ENCODE measurements at places on chromosomes 7 and 10. TPM values are rescaled to one million over a fixed set of nuclear protein-coding genes. Genes with fewer than 3 reads are reported as not detected.

Gene TUBAL3
- total RNA-seq, result not detected

Gene TBATA
- total RNA-seq, result not detected

Gene CRPPA
- total RNA-seq, result 0.58 TPM

Gene PLXNA4
- total RNA-seq, result 23.3 TPM

Gene SFXN3
- total RNA-seq, result 43.5 TPM

Gene MACC1
- 0.22 TPM for total RNA-seq

- H3K27ac ChIP-seq, result no peak overlapping the region
- H3K4me3 ChIP-seq, result no peak overlapping the region
- no peak for DNase-seq
These were observed 38.8 kb downstream of the TBXAS1 start for GRCh38 chr7:139867847-139868246.

DNA sequence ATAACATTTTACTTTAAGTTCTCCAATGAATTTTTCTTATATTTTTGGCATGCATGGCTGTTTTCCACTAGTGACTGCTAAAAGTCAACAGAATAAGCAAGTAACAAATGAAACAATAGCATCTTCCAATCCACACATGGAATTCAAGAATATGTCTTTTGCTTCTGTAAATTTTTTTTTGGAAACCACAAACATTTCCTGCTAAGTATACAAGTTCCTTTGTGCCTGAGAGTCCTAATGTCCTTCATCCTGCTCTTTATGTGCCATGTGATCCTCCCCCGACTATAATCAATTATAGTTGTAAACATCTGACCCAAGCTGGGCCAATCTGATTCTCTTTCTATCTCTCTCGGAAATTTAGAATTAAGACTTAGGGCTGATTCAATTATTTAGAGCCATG, 61.2 kb downstream of the PPP1R3C start:
- H3K27me3 ChIP-seq, result no peaks in the 10 kb centered on the region

DNA sequence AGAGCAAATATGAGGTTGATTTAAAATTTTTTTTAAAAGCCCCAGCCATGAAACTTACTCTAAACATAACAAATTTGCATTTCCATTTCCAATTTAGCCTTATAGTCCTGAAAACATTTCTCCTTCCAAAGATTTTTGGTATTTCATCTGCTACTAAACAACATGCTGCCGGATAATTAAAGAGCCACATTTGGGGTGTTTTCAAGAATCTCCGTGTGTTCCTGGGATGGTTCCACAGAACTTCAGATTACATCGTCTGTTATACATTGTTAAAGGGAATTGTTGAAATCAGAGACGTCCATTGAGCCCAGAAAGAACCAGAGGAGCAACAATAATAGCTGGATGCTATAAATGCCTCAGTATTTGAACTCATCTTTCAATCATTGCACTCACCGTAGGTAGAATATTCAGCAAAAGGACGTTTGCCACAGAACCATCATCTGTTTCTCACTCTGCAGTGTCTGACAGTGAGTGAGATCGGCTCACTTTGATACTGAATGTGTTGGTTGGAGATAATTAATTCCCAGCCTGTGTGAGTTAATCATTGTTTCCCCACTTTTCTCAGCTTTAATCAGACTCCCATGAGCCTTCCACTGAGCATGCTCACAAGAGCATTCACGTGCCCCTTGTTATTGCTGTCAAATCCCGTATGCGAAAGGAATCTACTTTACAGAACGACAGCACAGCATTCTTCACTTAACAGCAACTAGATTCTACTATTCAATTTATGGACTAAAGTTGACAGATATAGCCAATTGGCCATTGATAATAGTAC, 128.4 kb upstream of the PALS2 start:
- H3K4me3 ChIP-seq, result no peak overlapping the region
- H3K27me3 ChIP-seq, result no peaks in the 10 kb centered on the region
- no peak for DNase-seq
- H3K27ac ChIP-seq, result no peak overlapping the region
- peaks cover 5% of the 10 kb centered on the region for H3K36me3 ChIP-seq

DNA sequence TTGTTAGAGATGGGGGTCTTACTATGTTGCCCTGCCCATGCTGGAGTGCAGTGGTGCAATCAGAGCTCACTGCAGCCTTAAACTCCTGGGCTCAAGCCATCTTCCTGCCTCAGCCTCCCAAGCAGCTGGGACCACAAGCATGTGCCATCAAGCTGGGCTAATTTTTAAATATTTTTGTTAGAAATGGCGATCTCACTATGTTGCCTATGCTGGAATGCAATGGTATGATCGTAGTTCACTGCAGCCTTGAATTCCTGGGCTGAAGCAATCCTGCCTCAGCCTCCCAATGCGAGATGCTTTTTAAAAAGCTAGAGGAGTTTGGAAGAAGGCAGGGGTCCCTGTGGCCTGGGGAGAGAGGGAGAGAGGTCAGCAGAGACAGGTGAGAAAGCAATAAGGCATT, 600.1 kb upstream of the AUTS2 start:
- no peaks in the 10 kb centered on the region for H3K36me3 ChIP-seq
- no peaks in the 10 kb centered on the region for H3K27me3 ChIP-seq

GRCh38 chr10:60479305-60480020, 89.8 kb upstream of the ANK3 start:
- no peak overlapping the region for H3K27ac ChIP-seq
- DNase-seq, result no peak
- H3K36me3 ChIP-seq, result peaks cover 5% of the 10 kb centered on the region
- H3K4me1 ChIP-seq, result peaks cover 5% of the 10 kb centered on the region

DNA sequence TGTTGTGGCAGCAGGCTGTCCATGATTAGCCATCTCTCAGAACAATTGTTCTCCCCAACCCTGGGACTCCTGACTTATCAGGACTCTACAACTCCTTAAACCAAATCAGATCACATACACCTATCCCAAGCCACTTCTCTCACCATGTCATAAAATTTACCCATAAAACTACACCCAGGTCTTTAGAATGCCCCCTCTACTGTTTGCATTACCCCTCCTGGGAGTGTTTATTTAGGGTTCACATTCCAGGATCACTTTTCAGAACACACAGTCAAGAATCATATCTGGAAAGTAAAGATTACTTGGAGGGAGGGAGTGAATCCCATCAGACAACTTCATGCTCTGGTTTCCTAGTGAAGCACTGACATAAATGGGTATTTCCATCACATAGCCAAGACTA, 7.1 kb downstream of the ASAH2 start:
- no peaks in the 10 kb centered on the region for H3K4me1 ChIP-seq
- no peak overlapping the region for H3K27ac ChIP-seq
- DNase-seq, result no peak
- no peak overlapping the region for H3K4me3 ChIP-seq
- peaks cover 36% of the 10 kb centered on the region for H3K27me3 ChIP-seq

GRCh38 chr10:31697271-31698180, 231.1 kb downstream of the ARHGAP12 start:
- H3K4me1 ChIP-seq, result no peaks in the 10 kb centered on the region
- H3K27me3 ChIP-seq, result no peaks in the 10 kb centered on the region
- DNase-seq, result no peak
- H3K4me3 ChIP-seq, result no peak overlapping the region
- H3K36me3 ChIP-seq, result no peaks in the 10 kb centered on the region

DNA sequence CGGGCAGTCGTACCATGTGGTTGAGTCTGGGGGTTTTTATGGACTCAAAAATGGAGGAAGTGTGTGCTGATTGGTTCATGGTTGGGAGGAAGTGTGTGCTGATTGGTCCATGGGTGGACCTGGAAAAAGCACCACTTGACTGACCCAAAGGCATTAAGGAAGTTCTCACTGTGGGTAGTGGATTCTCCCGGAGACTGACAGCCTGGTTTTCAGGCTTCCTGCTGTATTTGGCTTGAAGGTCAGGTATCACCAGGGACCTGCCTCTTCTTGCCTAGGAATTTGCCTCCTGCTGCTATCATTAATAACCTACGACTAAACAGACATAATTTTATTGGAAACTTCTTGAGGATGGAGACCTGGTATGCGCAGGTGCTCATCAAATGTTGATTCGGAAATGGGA, 268.8 kb upstream of the LRGUK start:
- H3K27ac ChIP-seq, result no peak overlapping the region
- H3K4me3 ChIP-seq, result no peak overlapping the region
- DNase-seq, result no peak
- H3K36me3 ChIP-seq, result peaks cover 2% of the 10 kb centered on the region
- no peaks in the 10 kb centered on the region for H3K4me1 ChIP-seq

DNA sequence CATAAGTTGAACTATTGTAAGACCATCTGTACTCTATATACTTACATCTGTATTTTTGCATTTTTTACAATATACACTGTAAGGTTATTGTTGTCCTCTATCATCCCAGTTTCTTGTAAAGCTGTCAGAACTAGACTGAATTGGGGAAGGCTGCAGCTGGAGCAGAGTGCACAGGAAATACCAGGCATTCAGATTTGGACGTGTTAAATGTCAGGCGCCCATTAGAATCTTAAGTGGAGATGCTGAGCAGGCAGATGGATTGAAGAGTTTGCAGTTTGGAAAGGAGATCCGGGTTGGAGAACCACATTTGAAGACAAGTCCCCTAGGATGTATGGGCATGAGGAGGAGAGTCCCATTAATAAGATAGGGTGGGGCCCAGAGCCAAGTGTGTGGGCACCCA, 40.4 kb downstream of the MTURN start:
- no peak overlapping the region for H3K4me3 ChIP-seq
- no peak for DNase-seq
- H3K36me3 ChIP-seq, result no peaks in the 10 kb centered on the region
- H3K4me1 ChIP-seq, result peaks cover 9% of the 10 kb centered on the region
- no peak overlapping the region for H3K27ac ChIP-seq

DNA sequence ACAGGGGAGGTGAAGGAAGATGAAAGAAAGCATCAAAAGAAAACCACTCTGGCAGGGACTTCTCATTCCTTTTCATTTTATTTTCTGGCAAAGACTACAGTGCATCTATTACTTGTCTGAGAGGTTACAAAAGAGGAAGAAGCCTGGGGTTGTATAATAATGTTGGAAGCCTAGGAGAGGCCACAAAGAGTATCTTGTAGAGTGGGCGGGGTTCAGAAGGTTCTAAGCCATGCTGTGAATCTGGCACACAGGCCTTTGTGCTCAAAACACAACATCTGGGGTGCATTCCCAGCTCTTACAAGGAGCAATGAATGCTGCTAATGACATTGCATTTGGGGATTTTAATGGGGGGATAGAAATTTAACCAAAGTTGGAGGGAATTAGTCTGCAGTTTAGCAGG, 49.4 kb downstream of the MRPL32 start:
- no peak for DNase-seq
- H3K36me3 ChIP-seq, result no peaks in the 10 kb centered on the region
- H3K27ac ChIP-seq, result no peak overlapping the region
- H3K4me3 ChIP-seq, result no peak overlapping the region

DNA sequence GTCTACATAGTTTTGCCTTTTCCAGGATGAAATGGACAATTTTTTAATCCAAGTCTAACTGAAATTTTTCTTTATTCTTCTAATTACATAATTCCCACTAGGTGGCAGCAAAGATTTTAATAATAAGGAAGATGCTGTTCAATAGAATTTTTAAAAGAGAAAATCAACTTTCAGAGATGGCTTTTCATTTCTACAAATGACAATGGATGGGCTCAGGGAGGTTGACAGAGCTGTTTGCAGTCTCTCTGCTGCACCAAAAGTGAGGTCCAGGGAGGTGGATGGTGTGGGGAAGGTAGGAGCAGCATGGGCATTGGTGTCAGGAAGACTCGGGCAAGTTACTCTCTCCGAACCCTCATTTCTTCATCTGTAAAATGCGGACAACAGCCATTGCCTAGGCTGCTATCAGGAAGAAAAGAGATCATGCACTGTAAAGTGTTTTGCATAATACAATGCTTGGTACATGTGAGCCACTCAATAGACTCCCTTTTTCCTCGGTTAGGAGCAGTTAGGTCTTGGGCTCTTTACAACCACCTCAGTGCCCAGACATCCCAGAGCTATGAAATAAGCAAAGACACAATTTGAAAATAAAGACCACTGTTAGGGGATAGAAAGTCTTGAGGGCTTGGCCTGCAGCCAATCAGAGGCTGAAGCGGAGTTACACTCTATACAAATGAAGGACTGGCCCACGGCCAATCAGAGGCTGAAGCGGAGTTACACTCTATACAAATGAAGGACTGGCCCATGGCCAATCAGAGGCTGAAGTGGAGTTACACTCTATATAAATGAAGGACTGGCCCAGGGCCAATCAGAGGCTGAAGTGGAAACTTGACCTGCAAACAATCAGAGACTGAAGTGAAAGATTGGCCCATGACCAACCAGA, 107.1 kb downstream of the ABLIM1 start:
- no peaks in the 10 kb centered on the region for H3K36me3 ChIP-seq
- no peak overlapping the region for H3K4me3 ChIP-seq
- H3K27me3 ChIP-seq, result no peaks in the 10 kb centered on the region
- no peak overlapping the region for H3K27ac ChIP-seq
- H3K4me1 ChIP-seq, result peaks cover 31% of the 10 kb centered on the region
- DNase-seq, result no peak

DNA sequence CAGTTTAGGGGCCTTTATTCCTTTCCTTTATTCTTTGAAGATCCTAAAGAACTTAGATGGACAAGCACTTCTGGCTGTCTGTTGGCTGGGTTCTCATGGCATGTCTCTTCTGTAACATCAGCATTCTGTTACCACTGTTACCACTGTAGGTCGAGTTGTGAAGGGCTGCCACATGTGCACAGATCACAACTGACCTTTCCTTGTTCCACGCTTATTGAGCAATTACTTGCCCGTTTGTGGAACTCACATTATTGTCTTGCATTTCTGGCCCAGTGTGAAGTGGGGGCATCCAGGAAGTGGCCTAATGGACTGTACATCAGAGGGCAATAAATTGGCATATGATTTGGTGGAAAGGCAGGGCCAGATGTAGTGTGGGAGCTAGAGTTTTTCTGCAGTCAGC, 23.7 kb downstream of the GBF1 start:
- DNase-seq, result no peak
- H3K27ac ChIP-seq, result no peak overlapping the region
- H3K27me3 ChIP-seq, result no peaks in the 10 kb centered on the region

GRCh38 chr7:41628901-41629300, 74.0 kb downstream of the INHBA start:
- no peaks in the 10 kb centered on the region for H3K36me3 ChIP-seq
- no peak for DNase-seq
- H3K27me3 ChIP-seq, result no peaks in the 10 kb centered on the region
- H3K27ac ChIP-seq, result no peak overlapping the region
- no peak overlapping the region for H3K4me3 ChIP-seq

DNA sequence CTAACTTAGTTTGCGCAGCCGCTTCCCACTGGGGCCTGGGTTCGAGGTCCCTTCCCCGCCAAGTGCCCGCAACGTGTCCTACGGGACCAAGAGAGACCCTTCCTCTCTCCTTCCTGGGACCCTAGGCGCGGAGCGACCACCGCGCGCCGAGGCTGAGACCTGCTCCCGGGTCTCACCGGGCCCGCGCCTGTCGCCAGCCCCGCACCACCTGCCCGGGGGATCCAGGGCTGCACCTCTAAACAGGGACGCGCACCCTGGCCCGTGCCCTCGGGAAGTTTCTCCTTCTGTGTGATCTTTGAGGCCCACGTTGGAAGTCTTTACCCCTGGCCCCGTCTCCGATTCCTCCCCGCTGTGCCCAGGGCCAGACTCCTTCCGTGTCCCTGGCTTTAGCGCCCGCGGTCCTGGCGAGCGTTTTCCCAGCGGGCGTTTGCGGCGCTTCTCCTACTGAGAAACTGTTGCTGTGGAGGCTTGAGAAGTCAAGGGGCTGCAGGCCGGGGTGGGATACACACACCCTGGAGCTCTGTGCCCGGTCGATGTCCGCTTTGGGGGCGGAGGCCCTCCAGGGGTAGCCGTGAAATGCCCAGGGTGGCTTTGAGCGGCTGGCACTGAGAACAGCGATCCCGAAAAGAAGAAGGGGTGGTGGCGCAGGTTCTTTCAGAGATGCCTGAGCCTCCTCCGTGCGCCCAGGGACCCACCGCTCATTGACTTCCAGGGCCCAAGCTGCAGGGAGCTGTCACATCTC, 575 bp downstream of the PLPP4 start:
- peaks cover 2% of the 10 kb centered on the region for H3K4me1 ChIP-seq
- H3K36me3 ChIP-seq, result no peaks in the 10 kb centered on the region
- H3K27me3 ChIP-seq, result peaks cover 36% of the 10 kb centered on the region
- H3K4me3 ChIP-seq, result no peak overlapping the region
- DNase-seq, result no peak
- H3K27ac ChIP-seq, result no peak overlapping the region

Data from activated CD4-positive, alpha-beta T cell treated with anti-CD3 and anti-CD28 coated beads, Interleukin-2, amount 10 ng/mL, durations not matched to agents 7 days and 5 days (primary cell).